ENCODE measurements at places on chromosomes 3 and 15.

- DNase-seq, result no peak
Measured at GRCh38 chr3:101642441-101642840, 34.5 kb downstream of the ZBTB11 start.

DNA sequence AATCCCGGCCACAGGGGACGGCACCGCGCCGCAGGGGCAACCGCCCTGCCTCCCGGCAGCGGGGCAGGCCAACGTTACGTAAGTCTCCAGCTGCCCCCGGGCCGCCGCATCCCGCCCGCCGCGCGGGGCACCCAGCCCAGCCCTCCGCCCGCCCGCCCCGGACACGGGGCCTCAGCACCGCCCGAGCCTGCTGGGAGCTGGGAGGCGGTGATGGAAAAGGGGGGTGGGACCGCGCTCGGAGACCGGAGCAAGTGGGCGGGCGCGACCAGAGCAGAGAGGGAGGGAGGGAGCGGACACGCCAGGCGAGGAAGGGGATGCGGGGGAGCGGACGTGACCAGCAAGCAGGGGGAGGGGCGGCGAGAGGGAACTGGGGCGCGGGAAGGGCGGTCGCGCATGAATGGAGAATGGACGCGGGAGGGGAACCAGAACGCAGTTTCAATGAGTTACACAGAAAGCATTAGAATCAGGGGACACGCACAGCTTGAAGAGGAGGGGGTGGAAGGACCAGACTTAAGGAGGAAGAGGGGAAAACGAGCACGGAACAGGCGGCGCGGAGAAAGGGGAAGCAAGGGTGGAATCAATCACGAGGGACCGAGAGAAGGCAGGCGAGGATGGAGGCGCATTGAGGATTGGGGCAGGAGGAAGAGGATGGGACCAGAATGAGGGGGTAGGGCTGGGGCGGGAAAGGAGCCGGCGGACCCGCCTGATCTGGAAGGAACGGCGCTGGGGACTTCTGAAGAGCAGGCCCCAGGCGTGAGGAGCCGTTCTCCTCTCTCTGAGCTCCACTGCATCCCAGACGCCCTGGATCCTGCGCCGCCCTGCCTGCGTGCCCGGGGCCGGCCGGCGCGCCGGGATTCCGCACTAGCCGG lies 559 bp downstream of the PKM start:
- peak; percentile 93 for DNase-seq

- DNase-seq, result no peak
Measured at GRCh38 chr15:83955806-83956265, 279.7 kb upstream of the GOLGA6L4 start.

DNA sequence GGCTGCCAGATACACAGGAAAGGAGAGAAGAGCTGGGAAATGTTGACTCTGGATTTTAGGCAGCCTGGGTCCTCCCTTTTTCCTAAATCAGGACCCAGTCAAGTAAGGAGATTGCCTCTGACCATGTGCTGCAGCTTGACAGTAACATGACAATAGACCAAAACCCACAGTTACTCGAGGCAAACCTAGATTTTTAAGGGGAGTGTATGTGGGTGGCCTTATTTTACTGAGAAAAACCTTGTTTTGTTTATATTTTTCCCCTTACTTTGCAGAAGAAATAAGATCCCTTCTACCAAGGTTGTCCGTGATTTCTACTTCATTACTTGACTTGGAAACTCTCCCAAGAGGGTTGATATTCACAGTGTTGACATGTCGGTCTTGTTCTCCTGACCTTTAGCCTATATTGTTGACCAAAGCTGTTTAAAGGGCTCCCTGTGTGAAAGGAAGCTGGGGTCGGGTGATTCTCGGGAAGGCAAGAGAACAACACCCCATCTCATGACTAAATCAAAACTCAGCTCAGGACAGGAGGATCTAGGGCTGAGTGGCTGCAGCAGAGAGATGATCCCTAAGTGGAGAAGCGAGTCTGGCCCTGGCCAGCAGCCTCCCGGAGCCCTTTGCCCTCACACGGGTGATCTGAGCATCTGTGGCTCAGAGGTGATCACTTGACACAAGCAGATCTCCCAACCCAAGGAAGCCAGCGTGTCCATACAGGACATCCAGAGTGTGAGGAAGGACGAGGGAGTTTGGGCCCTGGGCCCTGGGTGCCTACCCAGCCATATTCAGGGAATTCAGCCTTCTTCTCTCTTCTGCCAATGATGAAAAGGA lies 31.0 kb upstream of the SLCO2A1 start:
- no peak for DNase-seq

DNA sequence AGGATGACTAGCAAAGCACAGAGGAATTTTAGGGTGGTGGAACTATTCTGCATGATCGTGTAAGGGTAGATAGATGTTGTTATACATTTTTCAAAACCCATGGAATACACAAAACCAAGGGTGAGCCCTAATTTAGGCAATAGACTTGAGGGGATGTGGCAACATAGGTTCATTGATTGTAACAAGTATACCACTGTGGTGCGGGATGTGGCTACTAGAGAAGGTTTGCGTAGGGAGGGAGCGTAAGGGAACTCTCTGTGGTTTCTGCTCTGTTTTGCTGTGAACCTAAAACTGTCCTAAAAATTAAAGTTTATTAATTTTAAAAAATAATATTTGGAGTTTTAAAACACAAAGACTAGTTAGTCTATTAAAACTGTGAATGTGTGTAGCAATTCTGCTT lies 202.8 kb downstream of the PLCL2 start:
- DNase-seq, result no peak

DNA sequence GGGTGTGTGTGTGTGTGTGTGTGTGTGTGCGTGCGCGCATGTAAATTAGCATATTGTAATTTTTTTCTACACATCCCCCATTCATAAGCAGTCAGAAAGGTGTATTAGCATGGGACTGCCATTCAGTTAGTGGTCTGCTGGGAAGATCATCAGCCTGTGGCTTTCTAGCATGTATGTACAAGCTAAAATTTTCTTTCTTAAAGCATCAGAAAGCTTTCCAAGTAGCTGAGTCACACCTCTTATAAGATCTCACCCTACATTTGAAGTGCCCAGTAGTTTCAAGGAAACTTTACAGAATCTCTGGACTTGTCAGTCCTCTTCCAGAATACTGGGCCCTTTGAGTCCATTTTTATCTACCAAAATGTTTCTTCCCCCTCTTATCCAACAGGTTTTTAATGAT lies 411.4 kb upstream of the TPRG1 start:
- DNase-seq, result no peak

DNA sequence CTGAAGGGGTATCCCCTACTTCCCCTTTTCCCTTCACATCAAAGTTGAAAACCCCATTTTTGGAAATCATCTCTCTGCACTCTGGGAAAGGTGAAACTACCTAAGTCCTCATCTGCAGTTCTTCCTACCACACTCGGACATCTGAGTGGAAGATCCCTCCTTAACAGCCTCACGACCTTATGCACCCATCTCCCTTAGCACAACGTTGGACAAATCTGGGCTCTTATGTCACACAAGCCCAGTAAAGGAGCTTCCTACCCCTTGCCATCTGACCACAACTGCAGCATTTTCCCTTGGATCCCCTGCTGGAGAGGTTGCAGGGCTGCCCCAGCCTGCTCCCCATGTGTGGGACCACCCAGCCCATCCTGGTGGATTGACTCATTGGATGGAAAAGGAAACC lies 252.1 kb upstream of the ST8SIA2 start:
- no peak for DNase-seq

DNA sequence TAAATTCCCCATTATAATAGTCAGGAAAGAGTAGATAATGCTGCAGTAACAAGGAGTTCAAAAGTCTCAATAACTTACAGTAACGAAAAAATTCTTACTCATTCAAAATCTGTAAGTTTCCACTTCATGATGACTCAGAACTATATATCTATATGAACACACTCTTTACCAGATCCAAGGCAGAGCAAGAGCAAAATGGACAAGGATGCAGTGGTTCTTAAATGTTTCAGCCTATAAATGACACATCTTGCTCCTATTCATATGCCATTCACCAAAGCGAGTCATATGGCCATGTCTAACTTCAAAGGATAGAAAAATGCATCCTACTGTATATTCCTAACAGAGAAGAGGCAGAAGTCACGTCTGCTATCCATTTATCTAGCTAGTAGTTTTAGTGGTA lies 787.7 kb downstream of the NAALADL2 start:
- DNase-seq, result no peak

DNA sequence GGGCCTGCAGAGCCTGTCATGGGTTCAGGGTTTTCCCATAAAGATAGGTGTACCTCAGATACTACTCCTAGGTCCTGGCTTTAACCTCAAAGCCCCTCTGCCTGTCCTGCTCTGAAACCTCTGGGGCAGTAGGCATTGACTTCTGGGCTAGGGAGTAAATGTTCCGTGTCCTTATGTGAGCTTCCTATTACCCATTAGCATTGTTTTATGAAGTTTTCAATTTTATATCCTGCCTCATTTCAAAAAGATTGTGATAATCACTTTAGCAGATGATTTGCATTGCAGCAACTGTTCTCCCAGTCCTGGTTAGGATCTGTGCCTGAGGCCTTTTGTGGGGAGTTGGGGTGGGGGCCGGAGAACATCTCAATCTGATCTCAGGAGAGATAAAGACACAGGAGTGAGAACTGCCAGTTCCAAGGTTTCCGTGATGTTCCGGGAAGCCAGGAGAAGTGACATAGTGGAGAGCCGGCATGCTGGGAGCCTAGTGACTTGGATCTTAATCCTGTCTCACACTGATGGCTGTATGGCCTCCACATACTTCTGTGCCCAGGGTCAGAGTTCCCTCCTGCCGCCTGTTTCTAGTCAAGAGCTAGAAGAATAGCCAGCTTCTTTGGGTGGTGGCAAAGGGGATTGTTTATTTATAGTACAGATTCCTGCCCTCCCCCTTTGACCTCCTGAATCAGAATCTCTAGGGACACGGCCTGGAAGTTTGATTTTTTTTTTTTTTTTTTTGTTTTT lies 10.6 kb downstream of the TPM1 start:
- peak; percentile 47 for DNase-seq

DNA sequence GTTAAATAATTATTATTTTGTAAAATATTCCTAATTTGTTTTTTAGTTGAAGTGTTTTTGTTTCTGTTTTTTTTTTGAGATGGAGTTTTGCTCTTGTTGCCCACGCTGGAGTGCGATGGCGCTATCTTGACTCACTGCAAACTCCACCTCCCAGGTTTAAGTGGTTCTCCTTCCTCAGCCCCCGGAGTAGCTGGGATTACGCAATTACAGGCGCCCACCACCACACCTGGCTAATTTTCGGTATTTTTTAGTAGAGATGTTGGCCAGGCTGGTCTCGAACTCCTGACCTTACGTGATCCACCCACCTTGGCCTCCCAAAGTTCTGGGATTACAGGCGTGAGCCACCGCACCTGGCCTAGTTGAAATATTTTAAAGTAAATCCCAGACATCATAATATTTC lies 48.7 kb upstream of the GATM start:
- no peak for DNase-seq

GRCh38 chr3:172808969-172809546 lies 58.5 kb downstream of the ECT2 start:
- peak; percentile 21 for DNase-seq

GRCh38 chr3:9290566-9290965 lies 41.1 kb upstream of the SRGAP3 start:
- no peak for DNase-seq

DNA sequence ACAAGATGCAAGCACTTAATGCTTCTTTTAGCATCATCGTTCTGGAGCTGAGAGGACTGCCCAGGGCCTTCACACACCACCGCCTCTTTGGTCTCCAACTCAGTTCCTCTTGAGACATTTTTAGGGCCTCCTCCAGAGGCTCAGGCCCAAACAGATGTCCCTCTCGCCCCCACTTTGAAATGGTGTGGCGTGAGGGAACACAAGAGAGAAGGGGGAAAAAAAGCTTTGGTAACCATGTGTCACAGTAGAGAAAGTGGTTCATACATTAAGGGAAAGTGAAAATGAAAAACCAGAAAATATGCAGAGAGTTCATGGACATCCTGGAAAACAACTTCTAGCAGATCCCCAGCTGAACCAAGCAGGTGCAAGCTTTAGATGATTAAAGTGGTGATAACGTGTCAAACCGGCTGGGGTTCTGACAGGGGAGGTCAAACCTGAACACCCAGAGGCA lies 33.1 kb upstream of the FOXP1 start:
- DNase-seq, result no peak

GRCh38 chr3:72050048-72050632 lies 265.2 kb upstream of the PROK2 start:
- DNase-seq, result no peak

DNA sequence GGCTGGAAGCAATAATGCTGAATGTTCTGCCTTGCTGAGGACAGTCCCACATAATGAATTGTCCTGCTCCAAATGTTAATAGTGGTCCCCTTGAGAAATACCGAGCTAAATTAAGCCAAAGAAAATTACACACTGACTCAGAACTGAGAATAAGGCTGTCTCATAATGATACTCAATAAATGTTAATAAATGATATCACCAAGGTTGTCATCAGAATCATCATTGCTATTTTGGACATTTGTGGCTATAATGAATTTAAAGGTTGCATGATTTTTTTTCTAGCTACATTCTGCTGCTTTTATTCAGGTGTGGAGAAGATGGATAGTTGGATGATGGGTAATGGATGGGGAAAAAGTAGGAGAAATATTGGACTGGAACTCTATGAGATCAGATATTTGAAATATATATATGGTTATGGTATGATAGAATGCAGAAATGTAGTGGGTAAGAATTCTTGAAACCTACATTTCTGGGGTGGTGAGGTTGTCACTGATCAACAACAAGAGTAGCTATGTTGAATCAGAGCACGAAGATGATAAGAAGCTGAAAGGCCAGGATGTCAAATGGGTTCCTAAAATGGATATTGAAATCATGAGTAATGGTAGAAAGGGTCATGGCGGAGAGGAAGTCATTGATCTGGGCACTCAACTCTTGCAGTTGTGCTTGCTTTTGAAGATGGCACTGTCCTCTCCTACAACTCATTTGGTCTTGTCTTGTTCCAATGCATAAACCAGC lies 12.8 kb downstream of the CHST2 start:
- no peak for DNase-seq

GRCh38 chr3:64073158-64073761 lies 50.0 kb upstream of the PSMD6 start:
- no peak for DNase-seq

GRCh38 chr3:152196782-152197181 lies 71.9 kb upstream of the MBNL1 start:
- DNase-seq, result no peak

GRCh38 chr3:59212128-59212779 lies 162.4 kb upstream of the CFAP20DC start:
- peak; percentile 61 for DNase-seq

DNA sequence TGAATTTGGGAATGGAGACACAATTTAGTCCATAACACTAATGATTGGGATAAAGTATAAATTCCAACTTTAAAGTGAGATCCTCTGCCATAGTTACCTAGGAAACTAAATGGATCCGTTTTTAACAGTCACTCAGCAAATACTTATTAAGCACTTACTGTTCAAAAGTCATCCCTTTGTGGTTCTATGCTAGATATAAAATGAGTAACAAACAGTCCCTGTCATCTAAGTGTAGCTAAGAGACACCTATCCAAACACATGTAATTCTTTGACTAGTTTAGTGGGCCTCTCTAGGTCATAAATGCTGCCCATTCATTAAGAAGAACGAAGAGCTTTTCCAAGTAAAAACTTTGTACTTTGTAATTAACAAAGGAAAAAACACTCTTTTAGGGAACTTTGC lies 244.2 kb upstream of the CDIN1 start:
- DNase-seq, result no peak

GRCh38 chr15:29888646-29889045 lies 66.4 kb upstream of the TJP1 start:
- peak; percentile 15 for DNase-seq

GRCh38 chr3:125401402-125401801 lies 26.3 kb upstream of the ZNF148 start:
- peak; percentile 64 for DNase-seq

Data from GM03348 (cell line).